ENCODE measurements at places on chromosomes 3 and 15.

DNA sequence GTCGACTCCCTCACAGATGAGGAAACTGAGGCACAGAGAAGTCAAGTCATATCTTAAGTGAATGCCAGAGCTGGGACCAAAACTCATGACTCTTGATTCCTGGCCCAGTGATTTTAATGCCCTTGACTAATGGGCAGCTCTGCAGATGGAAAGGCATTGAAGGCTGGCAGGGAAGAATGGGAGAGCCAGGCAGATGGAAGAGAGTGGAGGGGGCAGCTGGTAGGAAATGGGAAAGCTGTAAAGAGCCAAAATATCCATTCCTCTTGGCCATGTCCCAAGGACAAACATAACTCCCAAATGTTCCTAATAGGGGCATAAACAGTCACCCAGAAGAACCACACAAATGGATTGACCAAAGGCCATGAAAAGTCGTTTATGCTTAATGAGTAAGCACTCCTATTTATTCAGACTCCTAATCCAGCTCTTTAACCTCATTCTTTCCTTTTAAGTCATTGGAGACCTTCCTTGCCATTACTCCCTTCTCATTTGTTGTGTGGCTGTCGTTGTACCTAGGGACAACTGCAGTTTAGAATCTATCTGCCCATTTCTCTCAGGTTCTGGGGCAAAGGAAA is 330.5 kb upstream of the ROPN1 start:
- no peak for DNase-seq

GRCh38 chr3:32093204-32093603 is 13.2 kb upstream of the GPD1L start:
- no peak for DNase-seq

- DNase-seq, result peak; percentile 80
These were observed 333.4 kb downstream of the THSD4 start for GRCh38 chr15:71448688-71449114.

DNA sequence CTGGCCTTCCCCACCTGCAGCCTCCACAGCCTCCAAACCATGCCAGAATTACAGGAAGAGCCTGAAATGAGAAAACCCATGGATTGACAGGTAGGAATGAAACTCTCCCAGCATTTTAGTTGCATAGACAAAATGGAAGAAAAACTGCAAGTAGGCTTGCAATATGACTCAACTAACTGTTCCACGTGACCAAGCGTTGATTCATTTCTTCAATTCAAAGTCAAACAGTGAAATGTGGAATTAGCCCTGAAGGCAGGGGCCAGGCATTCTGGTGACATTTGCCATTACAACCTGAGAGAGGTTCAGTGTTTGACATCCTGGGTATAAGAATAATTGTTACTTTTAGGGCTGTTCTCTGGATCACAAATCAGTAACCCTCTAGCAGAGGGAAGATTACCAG is 676.5 kb upstream of the CFAP20DC start:
- DNase-seq, result no peak

DNA sequence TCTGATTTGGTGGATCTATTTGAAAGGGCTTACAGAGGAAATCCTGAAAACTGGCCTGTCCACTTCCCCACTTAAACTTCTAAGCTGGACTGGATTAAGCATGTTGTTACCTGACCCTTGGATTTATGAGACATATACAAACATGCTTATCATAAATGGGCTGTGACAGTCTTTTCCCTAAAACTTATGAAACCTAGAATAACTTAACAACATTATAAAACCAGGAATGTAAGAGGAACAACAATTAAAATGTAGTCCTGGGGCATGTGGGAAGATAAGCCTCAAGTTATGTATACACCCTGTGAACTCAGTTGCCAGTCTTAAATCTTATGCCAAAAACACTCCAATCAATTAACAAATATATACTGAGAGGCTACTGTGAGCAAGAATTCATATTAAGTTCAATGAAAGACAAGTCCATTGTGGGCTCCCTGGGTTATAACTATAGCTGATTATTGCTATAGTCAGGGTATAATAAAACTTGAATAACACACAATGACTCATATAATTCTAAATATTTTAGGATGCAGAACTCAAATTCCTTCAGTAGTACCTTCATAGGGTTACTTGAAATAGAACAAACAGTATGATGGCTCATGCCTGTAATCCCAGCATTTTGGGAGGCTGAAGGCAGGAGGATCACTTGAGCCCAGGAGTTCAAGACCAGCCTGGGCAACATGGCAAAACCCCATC is 87.2 kb upstream of the PPIB start:
- no peak for DNase-seq

All from islet precursor cell (in vitro differentiated cells).